ENCODE measurements at places on chromosomes 11 and 22. TPM values are rescaled to one million over a fixed set of nuclear protein-coding genes. Genes with fewer than 3 reads are reported as not detected.

The OR4D5 gene
- total RNA-seq = not detected

The HEPACAM gene
- total RNA-seq = not detected

The OR52B2 gene
- not detected for total RNA-seq

The SULT4A1 gene
- total RNA-seq = under 0.01 TPM

The OR51I1 gene
- total RNA-seq = 0.26 TPM

The OR51G1 gene
- not detected for total RNA-seq

The KRTAP5-10 gene
- not detected for total RNA-seq

The TUB gene
- total RNA-seq = 9.6 TPM

The RIBC2 gene
- not detected for total RNA-seq

The ART1 gene
- total RNA-seq = not detected

The CD3D gene
- not detected for total RNA-seq

The NFAM1 gene
- not detected for total RNA-seq

The MMP8 gene
- not detected for total RNA-seq

The IGLL1 gene
- total RNA-seq = not detected

The NXPE2 gene
- not detected for total RNA-seq

The ANKK1 gene
- total RNA-seq = under 0.01 TPM

The LARGE1 gene
- 15.2 TPM for total RNA-seq

The ZFP91 gene
- 50.2 TPM for total RNA-seq

The VSIG2 gene
- not detected for total RNA-seq

The KRTAP5-1 gene
- not detected for total RNA-seq

The MPEG1 gene
- total RNA-seq = not detected

The OR8A1 gene
- total RNA-seq = not detected

The DEPDC5 gene
- 10.4 TPM for total RNA-seq

All from fibroblast of lung (primary cell).